Activated CD8-positive, alpha-beta memory T cell treated with anti-CD3 and anti-CD28 coated beads, Interleukin-2, amount 50 U/mL, for 48 hours (primary cell): ENCODE measurements at places on chromosomes 5 and 9.

DNA sequence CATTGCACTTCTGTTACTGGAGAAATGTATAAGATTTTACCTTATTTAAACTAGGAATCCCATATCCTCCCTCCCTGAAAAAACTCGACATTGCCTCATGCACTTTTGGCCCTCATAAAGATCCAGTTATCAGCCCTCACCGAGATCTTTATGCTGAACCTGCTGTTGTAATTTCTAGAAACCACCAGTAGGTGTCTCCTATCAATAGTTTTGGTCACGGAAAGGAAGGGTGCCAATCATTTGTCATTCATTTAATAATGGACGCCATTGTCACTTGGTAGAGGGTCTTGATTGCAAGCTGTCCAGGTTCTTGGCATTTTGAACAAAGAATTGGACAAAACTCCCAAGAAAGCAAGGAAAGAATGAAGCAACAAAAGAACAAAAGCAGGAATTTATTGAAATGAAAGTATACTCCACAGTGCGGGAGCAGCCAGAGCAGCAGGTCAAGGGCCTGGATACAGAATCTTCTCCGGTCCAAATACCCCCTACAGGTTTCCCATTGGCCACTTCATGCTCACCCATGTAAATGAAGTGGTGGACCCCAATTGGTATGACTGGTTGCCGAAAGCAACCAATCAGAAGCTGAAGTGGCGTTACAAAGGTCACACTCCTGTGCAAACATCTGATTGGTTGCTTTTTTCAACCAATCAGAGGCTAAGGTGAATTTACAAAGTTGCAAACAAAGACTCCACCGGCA lies 524.3 kb downstream of the PSAT1 start:
- no peak for DNase-seq

- DNase-seq = no peak
Measured at GRCh38 chr9:318646-319045, 104.0 kb downstream of the DOCK8 start.

DNA sequence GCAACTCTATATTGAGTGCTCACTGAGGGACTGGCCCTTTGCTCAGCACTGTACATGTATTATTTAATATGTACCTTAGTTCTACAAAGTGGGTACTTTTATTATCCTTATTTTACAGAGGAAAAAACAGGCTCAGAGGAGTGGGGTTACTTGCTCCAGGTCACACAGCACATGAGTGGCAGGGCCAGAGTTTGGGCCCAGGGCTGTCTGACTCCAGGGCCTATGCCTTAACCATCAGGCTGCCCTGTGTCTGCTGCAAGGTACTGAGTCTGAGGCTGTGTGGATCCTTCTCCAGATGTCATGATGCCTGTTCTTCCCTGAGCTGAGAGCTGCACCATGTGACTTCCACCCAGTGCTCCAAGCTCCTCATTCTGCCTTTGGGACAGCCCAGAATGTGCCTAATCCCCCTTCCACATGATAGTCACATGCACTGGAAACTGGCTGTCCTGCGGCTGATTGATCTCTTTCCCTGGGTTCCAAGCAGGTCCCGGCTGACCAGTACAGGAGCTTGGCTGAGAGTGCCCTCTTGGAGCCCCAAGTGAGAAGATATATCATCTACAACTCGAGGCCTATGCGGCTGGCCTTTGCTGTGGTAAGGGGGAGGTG lies 15.4 kb downstream of the TMEM268 start:
- DNase-seq = no peak

DNA sequence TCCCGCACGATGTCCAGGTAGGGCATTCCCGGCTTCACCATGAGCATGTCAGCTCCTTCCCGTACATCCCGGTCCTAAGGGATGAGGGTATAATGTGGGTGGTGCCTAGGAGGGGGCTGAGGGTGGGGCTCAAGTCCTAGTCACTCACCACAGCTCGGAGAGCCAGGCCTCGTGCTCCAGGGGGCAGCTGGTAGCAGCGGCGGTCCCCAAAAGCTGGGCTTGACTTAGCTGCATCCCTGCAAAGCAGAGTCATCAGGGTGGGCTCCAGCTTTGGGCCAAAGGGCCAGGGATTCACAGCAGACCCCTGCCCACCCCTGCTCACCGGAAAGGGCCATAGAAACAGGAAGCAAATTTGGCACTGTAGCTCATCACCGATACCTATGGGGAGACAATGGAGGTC lies 11.6 kb downstream of the ALAD start:
- DNase-seq = no peak

DNA sequence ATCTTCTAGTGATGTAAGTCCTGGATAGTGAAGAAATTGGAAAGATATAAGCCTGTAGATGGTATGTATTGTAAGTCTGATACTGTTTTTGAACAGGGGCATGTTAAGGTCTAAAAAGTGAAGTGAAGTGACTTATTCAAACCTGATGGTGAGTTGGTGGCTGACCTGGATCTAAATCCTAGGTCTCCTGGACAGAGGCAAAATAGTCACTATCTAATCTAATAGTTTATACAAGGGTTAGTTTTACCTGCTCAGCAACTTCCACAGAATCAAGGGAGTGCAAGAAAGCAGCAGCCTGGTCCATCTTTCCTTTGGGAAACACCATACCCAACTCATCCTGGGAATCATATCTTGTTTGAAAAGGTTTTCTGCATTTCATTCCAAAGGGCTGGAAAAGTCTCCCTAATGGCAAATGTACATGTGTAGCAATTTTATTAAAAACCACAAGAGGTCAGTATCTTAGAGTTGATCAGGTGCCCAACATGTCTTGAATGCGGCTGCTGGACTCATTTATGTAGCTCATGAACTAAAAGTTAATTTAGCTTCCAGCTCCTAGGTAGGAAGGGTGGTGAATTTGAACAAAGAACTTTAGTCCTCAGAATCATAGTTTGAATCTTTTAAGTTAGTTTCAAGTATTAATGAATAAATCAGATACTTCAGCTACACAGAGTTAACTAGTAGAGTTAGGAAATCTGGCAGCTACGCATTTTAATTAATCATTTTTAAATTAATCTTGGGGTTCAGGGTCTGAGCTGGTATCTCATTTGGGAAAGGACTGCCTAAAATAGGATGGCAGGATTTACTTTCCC lies 26.0 kb downstream of the SKP2 start:
- no peak for DNase-seq
